ENCODE measurements at places on chromosomes 4 and X. TPM values are rescaled to one million over a fixed set of nuclear protein-coding genes. Genes with fewer than 3 reads are reported as not detected.

The TRMT2B gene
- 15.9 TPM for total RNA-seq

The PAGE2 gene
- total RNA-seq, result not detected

The RAB40AL gene
- 0.88 TPM for total RNA-seq

The RIPPLY1 gene
- total RNA-seq, result not detected

The PRDM5 gene
- 39.4 TPM for total RNA-seq

The TMEM154 gene
- 2.9 TPM for total RNA-seq

The AFP gene
- not detected for total RNA-seq

The FAM47A gene
- not detected for total RNA-seq

The MAOB gene
- total RNA-seq, result 0.72 TPM

The SYTL5 gene
- total RNA-seq, result under 0.01 TPM

The DKK2 gene
- not detected for total RNA-seq

DNA sequence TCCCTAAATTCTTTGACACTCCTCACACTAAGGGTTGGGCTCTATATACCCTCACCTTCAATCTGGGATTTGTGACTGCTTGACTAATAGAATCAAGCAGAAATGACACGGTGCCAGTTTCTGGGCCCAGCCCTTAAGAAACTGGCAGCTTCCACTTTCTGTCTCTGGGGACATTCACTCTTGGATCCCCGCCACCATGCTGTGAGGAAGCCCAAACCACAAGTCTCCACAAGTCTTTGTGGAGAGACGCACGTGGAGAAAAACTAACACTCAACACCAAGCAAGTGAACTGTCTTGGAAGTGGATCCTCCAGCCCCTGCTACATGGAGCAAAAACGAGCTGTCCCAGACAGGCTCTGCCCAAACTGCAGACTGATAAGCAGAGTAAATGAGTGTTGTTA, 1.1 kb upstream of the EDNRA start:
- no peak for DNase-seq

- DNase-seq, result no peak
These were observed 486 bp downstream of the CLCN3 start for GRCh38 chr4:169620880-169621248.

GRCh38 chrX:27575565-27575964, 14.6 kb upstream of the DCAF8L2 start:
- DNase-seq, result no peak

DNA sequence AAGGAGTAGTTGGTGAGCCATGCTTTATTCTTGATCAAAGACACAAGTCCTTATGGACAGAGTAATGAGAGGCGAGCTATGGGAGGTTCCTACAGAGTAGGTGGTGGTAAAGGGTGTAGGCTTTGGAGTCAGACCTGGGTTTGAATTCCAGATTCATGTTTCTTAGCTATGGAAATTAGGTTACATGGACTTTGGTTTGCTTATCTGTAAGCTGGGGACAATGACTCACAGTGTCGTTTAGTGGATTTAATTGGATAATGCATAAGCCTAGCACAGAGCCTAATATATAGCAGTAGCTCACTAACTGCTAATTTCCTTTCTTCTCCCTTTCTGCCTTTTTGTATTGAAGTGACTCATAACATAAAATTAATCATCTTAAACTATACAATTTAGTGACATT, 5.0 kb upstream of the TRPC5 start:
- DNase-seq, result no peak

GRCh38 chr4:48578132-48578968, 88.3 kb downstream of the ZAR1 start:
- no peak for DNase-seq

DNA sequence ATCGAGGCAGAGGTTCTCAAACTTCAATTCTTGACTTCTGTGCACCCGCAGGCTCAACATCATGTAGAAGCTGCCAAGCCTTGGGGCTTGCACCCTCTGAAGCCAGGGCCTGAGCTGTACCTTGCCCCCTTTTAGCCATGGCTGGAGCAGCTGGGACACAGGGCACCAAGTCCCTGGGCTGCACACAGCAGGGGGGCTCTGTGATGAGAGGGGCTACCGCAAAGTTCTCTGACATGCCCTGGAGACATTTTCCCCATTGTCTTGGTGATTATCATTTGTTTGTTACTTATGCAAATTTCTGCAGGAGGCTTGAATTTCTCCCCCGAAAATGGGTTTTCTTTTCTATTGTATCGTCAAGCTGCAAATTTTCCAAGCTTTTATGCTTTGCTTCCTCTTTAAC, 4.9 kb upstream of the MAGEB17 start:
- no peak for DNase-seq

DNA sequence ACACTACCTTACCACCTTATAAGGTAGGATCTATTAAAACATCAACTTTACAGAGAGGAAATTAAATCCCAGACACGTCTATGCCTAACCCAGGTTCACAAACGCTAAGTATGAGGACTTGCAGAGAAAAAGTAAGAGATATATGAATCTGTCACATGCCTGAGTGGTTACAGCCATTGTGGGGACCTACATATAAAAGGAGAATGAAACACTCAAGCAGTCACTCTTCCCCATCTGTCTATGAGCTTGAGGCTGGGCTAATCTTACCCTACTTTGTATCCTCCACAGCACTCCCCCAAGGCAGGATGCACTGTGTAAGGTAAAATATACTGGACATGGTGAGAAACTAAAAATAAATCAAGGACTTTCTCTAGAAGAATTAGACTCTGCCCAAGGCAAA, 339.9 kb downstream of the HNRNPD start:
- no peak for DNase-seq

- DNase-seq, result peak; percentile 78
These were observed 11.9 kb upstream of the MAOA start for GRCh38 chrX:43644124-43644701.

DNA sequence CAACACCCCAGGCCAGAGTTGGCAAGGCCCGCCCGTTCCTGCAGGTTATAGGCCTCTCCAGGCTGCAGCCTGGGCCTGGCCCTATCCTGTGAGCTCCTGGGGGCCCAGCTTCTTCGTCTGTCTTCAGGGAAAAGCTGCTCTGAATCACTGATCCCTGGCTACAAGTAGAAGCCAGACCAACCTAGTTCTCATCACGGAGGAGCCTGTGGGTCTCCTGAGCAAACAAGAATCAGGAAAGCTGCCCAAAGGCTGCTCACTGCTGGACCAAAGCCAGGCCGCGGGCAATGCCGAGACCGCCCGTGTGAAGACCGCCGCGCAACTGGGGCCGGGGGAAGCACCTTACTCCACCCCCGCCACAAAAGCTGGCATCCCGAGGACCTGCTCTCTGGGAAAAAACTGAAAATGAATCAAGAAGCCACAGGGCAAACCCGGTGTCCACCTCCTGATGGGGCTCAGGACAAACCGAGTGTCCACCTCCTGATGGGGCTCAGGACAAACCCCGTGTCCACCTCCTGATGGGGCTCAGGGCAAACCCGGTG, 12.8 kb downstream of the CTBP1 start:
- DNase-seq, result peak; percentile 88

- DNase-seq, result no peak
These were observed 1.7 kb downstream of the GPRIN3 start for GRCh38 chr4:89305712-89306437.

DNA sequence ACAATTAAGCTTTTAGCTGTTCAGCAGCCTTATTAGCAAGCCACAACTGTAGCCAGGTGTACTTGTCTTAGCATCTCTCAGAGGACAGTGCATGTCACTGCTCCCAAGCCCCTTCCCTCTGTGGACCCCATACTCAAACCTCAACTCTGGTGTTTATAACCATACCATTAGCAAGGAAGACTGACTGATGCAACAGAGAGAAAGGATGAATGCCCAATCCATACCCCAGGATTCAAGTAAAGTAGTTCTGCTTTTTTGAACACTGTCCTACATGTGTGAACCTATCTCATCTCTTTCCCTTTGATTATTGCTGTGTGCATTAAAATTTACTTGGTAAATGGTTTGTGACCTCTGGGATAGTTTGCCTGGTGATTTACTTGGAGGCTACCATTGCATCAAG, 22.8 kb upstream of the CYBB start:
- no peak for DNase-seq

GRCh38 chr4:137343221-137343620, 189.1 kb downstream of the PCDH18 start:
- DNase-seq, result no peak

DNA sequence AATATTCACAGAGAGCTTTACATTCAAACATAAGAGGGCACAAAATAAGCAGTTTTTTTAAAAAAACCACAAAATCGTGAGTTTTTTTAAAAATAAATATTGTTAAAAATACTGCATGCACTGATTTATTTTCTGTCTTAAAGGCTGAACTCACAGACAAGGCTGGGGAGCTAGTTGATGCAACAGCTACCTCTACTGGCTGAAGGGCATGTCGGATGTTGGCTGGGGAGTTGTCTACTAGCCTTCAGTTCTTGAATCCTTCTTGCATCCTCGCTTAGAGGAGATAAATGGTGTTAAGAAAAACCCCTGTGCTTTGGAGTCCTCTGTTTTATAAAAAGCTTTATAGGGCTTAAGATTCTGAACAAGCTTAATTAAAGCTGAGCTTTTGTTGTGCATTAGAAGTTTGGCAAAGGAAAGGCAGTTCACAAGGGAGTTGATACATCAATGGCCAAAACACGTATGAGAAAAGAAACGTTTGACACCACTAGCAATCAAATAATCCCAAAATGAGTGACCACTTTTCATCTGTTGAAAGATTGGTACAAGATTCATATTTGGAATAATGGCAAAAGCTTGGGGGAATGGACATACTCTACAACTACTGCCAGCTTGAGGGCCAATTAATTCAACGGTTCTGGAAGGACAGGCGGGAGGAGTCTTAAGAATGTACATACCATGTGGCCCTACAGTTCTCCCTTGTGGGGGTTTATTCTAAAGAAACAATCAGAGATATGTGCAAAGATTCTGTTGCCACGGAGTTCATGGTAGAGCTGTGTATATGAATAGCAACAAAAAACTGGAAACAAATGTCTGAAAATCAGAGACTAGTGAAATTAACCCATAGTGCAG, 94.7 kb downstream of the SEL1L3 start:
- peak; percentile 50 for DNase-seq

DNA sequence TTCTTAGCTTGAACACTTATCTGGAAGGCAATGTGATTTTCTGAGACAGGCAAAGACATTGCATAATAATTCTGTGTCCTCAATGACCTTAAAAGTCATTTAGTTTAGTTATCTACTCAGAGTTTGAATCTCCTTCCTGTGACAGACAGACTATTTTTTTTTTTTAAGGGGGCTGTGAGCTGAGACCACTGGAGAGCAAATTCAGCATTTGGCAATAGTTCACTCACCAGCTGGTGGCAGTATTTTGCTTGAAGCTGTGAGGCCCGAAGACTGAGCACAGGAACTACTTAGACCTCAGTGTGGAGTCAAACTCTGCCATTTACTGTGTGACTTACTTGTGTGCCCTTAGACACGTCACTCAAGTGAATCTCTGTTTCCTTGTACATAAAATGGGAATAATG, 22.9 kb upstream of the CPE start:
- DNase-seq, result peak; percentile 25

DNA sequence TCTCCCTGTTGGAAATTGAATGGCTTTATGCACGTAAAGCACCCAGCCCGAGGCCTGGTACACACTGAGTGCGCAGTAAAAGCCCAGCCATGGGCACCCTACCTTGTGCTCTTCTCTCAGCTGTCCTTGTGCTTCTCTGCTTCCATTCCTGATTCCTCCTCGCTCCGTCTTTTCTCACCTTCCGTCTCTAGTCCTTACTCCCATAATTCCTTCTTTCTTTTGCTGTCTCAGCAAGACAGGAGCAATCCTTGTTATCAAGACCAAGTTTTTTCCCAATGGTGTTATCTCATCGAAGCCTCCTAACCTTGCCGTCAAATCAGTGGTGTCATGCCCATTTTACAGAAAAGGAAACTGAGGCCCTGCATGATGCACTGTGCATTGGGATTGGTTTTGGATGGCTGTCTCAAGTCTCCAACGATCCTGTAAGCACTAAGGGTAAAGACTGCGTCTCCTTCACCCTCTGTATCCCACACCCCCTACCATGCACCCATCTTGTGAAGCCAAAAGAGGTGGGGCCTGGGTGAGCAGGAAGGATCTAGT, 30.1 kb downstream of the CYTL1 start:
- DNase-seq, result no peak

DNA sequence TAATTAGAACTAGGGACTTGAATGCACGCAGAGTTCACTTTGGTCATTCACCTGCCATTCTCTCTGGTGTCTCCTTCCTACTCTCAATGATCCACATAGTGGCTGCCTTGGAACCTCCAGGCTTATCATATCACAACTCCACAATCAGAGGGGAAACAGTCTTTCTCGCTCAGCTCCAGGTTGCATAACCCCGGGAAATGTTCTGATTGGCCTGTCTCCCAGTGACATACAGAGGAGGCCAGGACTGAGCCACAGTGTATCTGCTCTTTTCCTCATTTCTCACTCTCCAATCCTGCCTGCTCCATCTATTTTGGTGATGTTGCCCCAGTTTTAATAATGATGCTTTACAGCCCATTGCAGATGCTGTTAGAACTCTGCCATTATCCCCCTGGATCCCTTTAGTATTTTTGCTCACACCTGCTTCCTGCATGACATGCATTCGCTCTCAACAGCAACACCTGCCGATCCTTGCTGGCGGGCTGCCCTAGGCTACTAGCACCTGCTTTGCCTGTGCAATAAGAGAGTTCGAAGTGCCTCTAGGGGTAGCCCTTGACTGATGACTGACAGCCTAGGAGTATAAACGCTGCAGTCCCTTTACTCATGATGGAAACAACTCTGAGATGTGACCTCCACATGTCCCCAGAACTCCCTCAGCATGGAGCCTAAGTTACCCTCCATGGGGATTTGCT, 211.3 kb upstream of the RPS6KA3 start:
- DNase-seq, result no peak

DNA sequence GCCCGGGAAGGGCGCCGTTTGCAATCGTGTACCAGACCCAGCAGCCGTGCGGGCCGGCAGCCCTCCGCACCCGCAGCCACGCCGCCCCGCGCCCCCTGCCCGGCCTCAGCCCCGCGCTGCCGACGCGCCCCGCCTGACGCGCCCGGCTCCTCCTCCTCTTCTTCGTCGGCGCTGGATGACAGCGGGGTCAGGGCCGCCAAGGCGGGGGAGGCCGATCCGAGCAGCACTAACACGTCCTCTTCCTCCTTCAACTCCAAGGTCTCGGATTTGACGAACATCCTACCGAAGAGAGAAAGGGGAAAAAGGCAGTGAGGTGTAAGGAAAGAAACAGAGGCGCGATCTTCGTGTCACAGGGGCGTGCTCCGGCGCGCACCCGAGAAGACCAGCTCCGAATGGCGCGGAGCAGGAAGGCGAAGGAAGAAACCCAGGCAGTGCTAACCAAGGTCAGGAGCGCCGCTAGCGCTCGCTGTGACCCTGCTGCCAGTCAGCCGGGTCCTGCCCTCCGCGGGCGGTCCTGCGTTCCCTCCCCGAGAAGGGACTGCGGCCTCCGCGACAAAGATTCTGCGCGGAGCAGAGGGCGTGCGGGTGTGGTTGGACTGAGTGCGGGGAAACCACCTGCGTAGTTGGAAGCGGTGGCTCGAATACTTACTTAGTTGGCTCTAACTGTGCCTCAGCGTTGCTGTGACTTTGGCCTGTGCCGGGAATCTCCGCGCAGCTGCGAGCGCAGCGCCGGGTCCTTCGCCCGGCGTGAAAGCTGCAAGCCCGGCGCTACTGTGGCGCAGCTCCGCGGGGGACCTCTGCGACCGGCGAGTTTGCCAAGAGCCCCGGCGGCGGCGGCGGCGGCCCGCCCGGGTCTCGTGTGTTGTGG, 548 bp downstream of the NEUROG2 start:
- peak; percentile 89 for DNase-seq
